ENCODE measurements at places on chromosomes 6 and 20.
A peak's percentile ranks its signal among the peaks of the same experiment; 100 is the strongest.

DNA sequence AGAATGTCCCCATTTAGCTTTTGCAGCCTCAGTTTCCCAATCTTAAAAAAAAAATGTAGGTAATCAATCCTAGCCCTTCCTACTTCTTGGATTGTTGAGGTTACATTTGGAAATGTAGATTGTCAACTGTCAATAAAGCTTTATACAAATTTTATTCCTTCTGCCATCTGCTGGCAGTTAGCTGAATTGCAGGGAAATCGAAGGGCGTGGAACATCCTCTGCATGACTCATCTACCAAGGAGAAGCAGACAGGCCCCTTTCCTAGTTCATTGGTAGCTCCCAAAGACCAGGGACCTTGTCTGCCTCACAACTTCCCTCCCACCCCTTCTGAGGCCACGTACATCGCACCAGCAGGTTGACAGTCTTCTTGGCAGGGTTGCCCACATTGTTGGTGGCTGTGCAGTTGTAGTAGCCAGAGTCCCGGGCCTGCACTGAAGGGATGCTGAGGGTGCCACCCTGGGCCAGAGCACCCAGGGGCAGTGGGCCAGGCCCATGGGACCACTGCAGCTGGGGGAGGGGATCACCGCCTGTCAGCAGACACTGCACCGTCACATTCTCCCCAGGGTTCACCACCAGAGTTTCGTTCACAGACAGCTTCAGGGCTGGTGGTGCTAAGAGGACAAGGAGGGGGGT is 43.6 kb downstream of the MDGA1 start:
- peaks cover 11% of the 10 kb centered on the region for H3K4me1 ChIP-seq
- no peak overlapping the region for H3K4me3 ChIP-seq
- peaks cover 11% of the 10 kb centered on the region for H3K27me3 ChIP-seq
- DNase-seq, result peak; percentile 34
- peaks cover 9% of the 10 kb centered on the region for H3K36me3 ChIP-seq

DNA sequence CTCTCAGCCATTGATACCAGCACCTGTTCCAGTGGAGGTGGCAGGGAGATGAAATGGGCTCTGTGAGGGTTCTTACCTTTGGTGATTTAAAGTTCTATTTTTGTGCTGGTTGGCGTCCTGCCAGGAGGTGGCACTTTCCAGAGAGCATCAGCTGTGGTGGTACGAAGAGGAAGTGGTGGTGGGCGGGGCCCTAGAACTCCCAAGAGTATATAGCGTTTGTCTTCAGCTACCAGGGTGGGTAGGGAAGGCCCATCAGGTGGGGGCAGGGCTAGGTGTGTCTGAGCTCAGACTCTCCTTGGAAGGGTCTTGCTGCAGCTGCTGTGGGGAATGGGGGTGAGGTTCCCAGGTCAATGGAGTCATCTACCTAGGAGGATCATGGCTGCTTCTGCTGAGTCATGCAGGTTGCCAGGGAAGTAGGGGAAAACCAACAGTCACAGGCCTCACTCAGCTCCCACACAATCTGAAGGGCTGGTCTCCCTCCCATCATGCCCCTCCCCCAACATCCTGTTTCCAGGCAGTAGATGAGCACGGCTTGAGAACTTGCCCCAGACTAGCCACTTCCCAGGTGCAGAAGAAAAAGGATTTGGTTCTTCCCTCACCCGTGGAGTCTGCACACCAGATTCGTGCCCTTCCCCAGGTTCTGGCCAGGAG is 46.6 kb downstream of the MOXD1 start:
- peaks cover 6% of the 10 kb centered on the region for H3K36me3 ChIP-seq
- peaks cover 44% of the 10 kb centered on the region for H3K4me1 ChIP-seq
- H3K4me3 ChIP-seq, result no peak overlapping the region
- H3K27me3 ChIP-seq, result peaks cover 3% of the 10 kb centered on the region

DNA sequence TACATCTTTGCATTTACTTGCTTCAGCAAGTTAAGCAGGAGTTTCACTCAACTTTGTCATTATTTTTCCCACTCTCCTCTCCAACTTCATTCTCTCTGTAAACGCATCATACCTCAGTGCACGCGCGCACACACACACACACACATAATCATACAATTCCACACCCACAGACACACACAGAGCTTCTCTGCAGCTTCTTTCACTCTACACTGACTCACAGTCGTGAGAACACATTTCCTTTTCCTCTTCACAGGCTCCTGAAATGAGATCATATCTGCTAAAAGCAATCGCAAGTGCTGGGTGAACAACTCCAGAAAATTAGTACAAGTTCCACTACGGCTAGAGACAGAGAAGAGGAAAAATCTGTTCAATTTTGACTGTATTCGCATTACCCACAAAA is 215.4 kb downstream of the PTPRT start:
- H3K4me3 ChIP-seq, result no peak overlapping the region
- H3K4me1 ChIP-seq, result no peaks in the 10 kb centered on the region
- DNase-seq, result no peak
- no peaks in the 10 kb centered on the region for H3K27me3 ChIP-seq

GRCh38 chr6:126188279-126188909 is 151.5 kb upstream of the CENPW start:
- no peak for DNase-seq
- peaks cover 5% of the 10 kb centered on the region for H3K27me3 ChIP-seq

DNA sequence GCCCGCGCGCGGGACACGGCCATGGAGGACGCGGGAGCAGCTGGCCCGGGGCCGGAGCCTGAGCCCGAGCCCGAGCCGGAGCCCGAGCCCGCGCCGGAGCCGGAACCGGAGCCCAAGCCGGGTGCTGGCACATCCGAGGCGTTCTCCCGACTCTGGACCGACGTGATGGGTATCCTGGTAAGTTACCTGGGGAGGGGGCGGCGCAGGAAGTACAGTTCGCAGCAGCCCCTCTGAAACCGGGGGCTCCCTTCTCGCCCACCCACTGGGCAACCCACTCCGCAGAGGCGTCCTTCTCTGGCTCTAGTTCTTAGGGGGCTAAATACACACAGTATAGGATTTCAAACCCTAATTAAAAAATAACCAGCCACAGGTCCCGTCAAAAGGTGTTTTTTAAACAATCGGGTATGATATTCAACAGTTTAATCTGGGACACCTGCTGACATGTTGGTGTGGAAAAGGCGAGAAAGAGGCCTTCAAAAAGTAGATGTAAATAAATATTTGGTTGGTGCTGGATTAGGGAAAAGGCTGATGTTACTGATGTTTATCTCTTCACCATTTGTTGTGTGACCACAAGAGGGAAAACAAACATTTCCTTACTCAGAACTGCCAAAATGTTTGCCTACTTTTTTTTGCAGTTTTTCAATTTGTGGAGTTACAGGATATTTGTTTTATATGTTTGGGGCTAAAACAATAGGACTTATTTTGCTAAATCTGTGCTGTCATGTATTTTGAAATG is 577 bp downstream of the SASH1 start:
- H3K36me3 ChIP-seq, result peaks cover 2% of the 10 kb centered on the region
- no peak for DNase-seq
- peak overlapping the region; percentile 66 for H3K4me3 ChIP-seq
- peaks cover 62% of the 10 kb centered on the region for H3K27me3 ChIP-seq
- peaks cover 8% of the 10 kb centered on the region for H3K4me1 ChIP-seq

DNA sequence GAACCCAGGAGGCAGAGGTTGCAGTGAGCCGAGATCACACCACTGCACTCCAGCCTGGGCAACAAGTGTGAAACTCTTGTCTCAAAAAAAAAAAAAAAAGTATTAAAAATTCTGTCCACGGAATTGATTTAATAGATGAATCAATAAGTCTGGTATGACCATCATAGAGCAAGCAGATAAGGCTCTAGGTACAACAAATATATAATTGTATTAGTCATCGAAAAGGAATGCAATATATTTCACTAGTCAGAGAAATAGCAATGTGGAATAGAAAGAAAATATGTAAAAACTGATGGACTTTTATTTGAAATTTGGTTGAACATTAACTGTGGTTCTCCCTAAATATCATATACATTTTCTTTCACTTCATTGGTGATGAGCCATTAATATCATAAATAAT is 476.8 kb upstream of the AGPAT4 start:
- no peaks in the 10 kb centered on the region for H3K4me1 ChIP-seq
- DNase-seq, result no peak
- no peak overlapping the region for H3K4me3 ChIP-seq
- no peak overlapping the region for H3K27ac ChIP-seq
- no peaks in the 10 kb centered on the region for H3K27me3 ChIP-seq

- no peak overlapping the region for H3K4me3 ChIP-seq
- H3K27ac ChIP-seq, result no peak overlapping the region
- no peaks in the 10 kb centered on the region for H3K4me1 ChIP-seq
- no peaks in the 10 kb centered on the region for H3K36me3 ChIP-seq
These were observed 78.2 kb downstream of the UBE3D start for GRCh38 chr6:82987416-82987815.

- H3K36me3 ChIP-seq, result no peaks in the 10 kb centered on the region
- H3K27me3 ChIP-seq, result no peaks in the 10 kb centered on the region
- no peak overlapping the region for H3K4me3 ChIP-seq
- no peak overlapping the region for H3K27ac ChIP-seq
These were observed 201.1 kb downstream of the TFAP2B start for GRCh38 chr6:51019806-51020205.

- DNase-seq, result no peak
- H3K4me1 ChIP-seq, result no peaks in the 10 kb centered on the region
- peaks cover 3% of the 10 kb centered on the region for H3K27me3 ChIP-seq
- H3K27ac ChIP-seq, result no peak overlapping the region
These were observed 16.2 kb downstream of the ANKRD6 start for GRCh38 chr6:89449193-89449592.

Data from activated T-helper 1 cell treated with anti-CD3 and anti-CD28 coated beads, Interleukin-12 subunit alpha, Interleukin-12 subunit beta, Interleukin-2, Interleukin-4 antibody, amounts not matched to agents 30 ng/mL and 10 ng/mL and 1 ng/mL, durations not matched to agents 14 hours and 24 hours and 36 hours (primary cell).